WTC11 (cell line): ENCODE measurements at places on chromosomes 4 and X.

DNA sequence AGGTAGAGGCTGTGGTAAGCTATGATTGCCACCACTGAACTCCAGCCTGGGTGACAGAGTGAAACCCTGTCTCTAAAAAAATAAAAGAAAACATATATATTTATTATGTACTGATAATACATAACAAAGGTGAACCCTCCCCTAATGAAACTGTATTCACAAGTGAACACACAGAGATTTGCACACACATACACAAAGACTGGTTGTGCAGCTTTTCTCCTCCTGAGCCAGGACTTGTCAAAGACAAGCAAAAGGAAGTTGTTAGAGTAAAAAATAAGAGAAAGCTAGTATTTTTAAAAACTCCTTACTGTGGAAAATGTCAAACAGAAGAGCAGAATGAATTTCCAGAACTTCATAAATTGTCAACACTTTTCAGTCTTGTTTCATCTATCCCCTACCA is 1.5 kb upstream of the GRSF1 start:
- no peaks in the 10 kb centered on the region; the same call in 1 of the 2 replicates for H3K36me3 ChIP-seq
- DNase-seq: no peak
- H3K27ac ChIP-seq: peak overlapping the region; percentile 65; the same call in 1 of the 2 replicates
- H3K4me1 ChIP-seq: peaks cover 20% of the 10 kb centered on the region
- no peak overlapping the region for H3K4me3 ChIP-seq

DNA sequence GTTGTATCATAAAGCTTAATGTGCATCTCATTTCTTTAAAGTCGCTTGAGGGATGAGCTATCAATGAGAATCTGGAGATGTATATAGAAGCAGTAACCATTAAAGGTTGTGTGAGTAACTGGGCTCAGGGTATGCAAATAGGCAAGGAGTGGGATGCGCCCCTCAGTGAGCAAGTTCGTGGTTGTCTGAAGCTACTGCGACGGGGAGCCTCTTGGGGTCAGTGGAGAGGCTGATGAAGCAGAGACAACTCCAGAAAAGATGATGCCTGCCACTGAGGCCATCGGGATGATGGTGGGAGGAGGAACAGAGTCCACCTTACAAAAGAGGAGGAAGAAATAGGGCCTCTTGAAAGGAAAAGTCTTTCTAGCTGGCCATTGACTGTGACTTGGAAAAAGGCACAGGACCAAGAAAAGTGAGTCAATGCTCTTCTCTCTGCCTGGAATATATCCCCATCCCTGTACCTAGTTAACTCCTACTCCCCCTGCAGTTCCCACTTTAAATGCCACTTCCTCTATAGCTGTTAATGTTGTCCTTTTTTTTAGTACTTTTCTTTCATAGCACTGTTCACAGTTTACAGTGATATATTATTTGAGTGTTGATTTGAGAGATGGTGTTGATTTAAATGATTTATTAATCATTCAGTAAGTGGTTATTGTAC is 51.4 kb upstream of the LSM6 start:
- DNase-seq: peak; percentile 54
- no peaks in the 10 kb centered on the region for H3K36me3 ChIP-seq
- peaks cover 7% of the 10 kb centered on the region for H3K4me1 ChIP-seq
- no peak overlapping the region for H3K27ac ChIP-seq
- H3K4me3 ChIP-seq: no peak overlapping the region
- H3K27me3 ChIP-seq: no peaks in the 10 kb centered on the region

- peaks cover 15% of the 10 kb centered on the region for H3K4me1 ChIP-seq
- no peak for DNase-seq
- no peak overlapping the region for H3K4me3 ChIP-seq
- H3K27me3 ChIP-seq: no peaks in the 10 kb centered on the region
Measured at GRCh38 chrX:46200413-46200812, 344.8 kb downstream of the ZNF674 start.

DNA sequence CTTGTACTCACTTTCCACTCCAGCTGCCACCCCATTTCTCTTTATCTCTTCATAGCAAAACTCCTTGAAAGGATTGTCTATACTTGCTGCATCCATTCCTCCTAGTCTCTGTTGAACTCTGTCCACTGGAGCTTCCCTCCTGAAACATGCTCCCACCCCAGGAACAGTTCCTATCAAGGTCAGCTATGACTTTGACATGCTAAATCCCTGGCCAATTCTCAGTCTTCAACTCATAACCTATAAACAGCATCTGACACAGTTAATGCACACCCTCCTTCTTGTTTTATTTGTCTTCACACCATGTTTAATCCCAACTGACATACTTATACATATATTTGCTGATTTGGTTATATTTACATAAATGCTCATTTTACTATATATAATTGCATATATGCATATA is 47.8 kb downstream of the SPARCL1 start:
- no peak overlapping the region for H3K4me3 ChIP-seq
- no peak for DNase-seq
- H3K27me3 ChIP-seq: no peaks in the 10 kb centered on the region; the same call in 1 of the 2 replicates
- no peak overlapping the region for H3K27ac ChIP-seq
- H3K36me3 ChIP-seq: peaks cover 19% of the 10 kb centered on the region
- peaks cover 27% of the 10 kb centered on the region for H3K4me1 ChIP-seq

DNA sequence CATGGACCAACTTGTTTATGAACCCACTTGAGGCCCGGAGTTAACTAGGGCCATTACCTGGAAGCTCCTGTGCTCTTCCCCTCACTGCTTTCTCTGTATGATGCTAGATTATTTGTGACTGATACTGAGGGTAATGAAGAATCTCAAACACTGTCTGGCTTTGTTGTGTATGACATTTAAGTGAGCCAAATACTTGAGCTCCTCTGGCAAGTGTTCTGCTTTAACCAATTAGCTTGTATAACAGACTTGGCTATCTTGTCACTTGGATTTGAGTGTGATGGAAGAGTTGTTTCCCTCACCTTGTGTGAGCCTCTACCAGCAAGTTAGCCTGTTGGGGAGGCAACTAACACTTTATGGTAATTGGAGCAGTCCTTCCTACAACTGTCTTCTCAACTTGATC is 42.7 kb downstream of the CCNG2 start:
- peaks cover 39% of the 10 kb centered on the region for H3K27me3 ChIP-seq
- H3K36me3 ChIP-seq: no peaks in the 10 kb centered on the region
- H3K4me1 ChIP-seq: no peaks in the 10 kb centered on the region
- no peak overlapping the region for H3K27ac ChIP-seq
- no peak for DNase-seq

DNA sequence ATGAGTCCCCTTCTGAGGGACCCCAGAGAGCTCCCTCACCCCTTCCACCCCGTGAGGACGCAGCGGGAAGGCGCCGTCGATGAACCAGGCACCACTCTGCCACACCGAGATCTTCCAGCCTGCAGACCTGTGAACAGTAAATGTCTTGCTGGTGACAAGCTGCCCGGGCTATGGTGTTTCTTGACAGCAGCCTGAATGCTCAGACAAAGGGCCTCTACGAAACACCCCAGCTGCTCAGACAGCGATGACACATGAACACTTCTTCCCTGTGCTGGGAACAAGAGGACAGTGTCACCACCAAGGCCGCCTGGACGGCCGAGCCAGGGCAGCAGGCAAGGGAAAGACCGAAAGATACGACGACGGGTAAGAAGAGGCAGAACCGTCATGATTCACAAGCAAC is 30.6 kb upstream of the GTPBP6 start:
- no peaks in the 10 kb centered on the region for H3K27me3 ChIP-seq
- peak overlapping the region; percentile 67 for H3K27ac ChIP-seq
- H3K4me1 ChIP-seq: 0 out of 2 replicates have a peak, but pooled peaks cover 3% of the 10 kb centered on the region
- H3K36me3 ChIP-seq: peaks cover 23% of the 10 kb centered on the region
- no peak for DNase-seq

DNA sequence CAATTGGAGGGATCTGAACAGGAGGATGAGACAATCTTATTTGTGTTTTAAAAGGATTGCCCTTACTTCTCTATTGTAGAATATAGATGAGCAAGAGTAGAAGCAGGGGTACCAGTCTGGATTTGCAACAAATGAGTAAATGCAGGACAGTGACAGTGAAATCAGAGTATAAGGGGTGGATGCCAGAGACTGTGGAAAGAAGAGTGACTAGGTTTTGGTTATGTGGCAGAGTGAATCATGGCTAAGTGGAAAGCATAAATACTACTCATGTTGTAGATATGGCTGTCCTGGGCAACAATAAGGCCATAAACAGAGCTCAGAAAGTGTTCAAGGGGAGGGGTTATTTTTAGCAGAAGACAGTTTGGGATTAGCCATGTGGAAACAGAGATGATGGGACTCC is 6.0 kb upstream of the VSIG4 start:
- no peaks in the 10 kb centered on the region for H3K36me3 ChIP-seq
- no peak overlapping the region for H3K4me3 ChIP-seq
- H3K4me1 ChIP-seq: no peaks in the 10 kb centered on the region
- no peak overlapping the region for H3K27ac ChIP-seq
- no peaks in the 10 kb centered on the region for H3K27me3 ChIP-seq

- H3K4me3 ChIP-seq: peak overlapping the region; percentile 1; the same call in 1 of the 2 replicates
- H3K36me3 ChIP-seq: peaks cover 5% of the 10 kb centered on the region; the same call in 1 of the 2 replicates
- H3K4me1 ChIP-seq: peaks cover 36% of the 10 kb centered on the region
- H3K27me3 ChIP-seq: no peaks in the 10 kb centered on the region
- H3K27ac ChIP-seq: peak overlapping the region; percentile 87
Measured at GRCh38 chrX:24153178-24153795, 3.8 kb downstream of the ZFX start.

DNA sequence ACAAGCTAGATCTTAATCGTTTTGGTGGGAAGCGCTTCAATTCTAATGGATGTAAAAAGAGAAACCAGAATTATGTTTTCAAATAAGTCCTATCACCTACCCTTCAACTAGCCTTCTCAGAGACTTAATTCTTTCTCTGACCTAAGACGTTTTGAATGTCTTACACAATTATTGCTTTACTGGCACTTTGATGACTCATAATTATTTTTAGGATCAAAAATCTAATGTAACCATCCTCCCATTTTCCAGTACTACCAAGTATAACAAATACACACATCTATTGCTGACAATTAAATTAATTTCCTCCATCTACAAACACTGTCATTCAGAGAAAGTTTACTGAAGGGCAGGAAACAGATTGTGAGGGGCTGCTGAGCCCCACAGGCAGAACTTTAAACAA is 108.6 kb downstream of the PPP3CA start:
- H3K36me3 ChIP-seq: no peaks in the 10 kb centered on the region

DNA sequence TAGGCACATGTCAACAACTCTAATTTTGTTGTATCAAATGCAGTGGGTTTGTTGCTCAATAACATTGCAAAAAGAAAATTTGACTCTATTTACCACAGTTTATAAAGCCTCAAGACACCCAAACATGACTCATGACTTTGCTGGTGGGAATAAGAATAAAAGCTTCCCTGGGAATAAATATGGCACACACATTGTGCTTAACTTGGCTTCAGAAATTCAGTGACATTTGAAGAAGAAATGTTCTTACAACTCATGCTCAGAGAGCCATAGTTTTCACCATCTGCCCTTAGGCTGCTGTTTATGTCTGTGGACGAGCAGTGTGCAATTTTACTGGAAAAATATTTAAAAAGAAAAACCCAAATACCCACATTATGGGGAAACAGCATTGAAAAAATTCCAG is 60.9 kb downstream of the SPATA18 start:
- H3K4me3 ChIP-seq: no peak overlapping the region
- no peak overlapping the region for H3K27ac ChIP-seq
- H3K4me1 ChIP-seq: peaks cover 2% of the 10 kb centered on the region
- no peaks in the 10 kb centered on the region for H3K36me3 ChIP-seq
- DNase-seq: no peak
- no peaks in the 10 kb centered on the region for H3K27me3 ChIP-seq

DNA sequence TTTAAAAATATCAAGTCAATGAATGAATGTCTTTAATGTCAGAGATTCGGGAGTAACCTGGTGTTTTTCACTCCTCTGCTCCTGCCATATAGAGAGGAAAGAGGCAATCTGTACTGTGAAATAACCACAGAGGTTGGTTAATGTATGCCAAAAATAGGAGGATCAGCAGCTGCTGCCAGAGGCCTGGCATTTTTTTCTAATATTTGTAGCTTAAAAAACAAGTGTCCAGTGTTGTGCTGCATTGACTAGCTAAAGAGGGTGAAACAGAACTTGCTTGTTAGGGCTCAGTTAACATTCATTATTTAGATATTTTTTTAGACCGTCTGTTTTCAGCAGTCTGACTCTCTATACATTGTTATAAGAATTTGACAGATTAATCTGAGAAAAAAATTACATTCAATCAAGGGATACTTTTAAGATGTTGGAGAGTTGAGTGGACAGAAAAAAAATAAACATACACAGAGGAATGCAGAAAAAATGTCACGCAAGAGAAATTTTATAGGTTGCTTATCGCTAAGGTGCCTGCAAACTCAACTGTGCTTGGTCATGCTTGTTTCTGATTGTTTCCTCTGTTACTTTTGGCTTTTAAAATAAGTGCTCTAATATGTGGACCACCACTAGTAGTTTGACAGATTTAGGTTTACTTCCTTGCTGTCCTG is 392.3 kb upstream of the GALNT7 start:
- H3K4me1 ChIP-seq: no peaks in the 10 kb centered on the region
- H3K27me3 ChIP-seq: no peaks in the 10 kb centered on the region
- H3K36me3 ChIP-seq: no peaks in the 10 kb centered on the region
- H3K27ac ChIP-seq: no peak overlapping the region

GRCh38 chrX:20637351-20637750 is 370.6 kb upstream of the RPS6KA3 start:
- H3K4me1 ChIP-seq: 0 out of 2 replicates have a peak, but pooled peaks cover 3% of the 10 kb centered on the region
- no peaks in the 10 kb centered on the region for H3K27me3 ChIP-seq
- no peak overlapping the region for H3K4me3 ChIP-seq
- H3K36me3 ChIP-seq: no peaks in the 10 kb centered on the region
- no peak overlapping the region for H3K27ac ChIP-seq

DNA sequence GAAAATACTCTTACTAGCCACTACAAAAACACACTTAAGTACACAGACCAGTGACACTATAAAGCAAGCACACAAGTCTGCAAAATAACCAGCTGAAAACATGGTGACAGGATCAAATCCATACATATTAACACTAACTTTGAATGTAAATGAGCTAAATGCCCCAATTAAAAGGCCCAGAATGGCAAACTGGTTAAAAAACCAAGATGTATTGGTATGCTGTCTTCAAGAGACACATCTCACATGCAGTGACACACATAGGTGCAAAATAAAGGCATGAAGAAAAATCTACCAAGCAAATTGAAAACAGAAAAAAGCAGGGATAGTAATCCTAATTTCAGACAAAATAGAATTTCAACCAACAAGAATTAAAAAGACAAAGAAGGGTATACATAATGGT is 10.9 kb downstream of the PF4 start:
- H3K27ac ChIP-seq: no peak overlapping the region
- H3K27me3 ChIP-seq: no peaks in the 10 kb centered on the region
- H3K4me3 ChIP-seq: no peak overlapping the region
- DNase-seq: no peak
- peaks cover 40% of the 10 kb centered on the region for H3K36me3 ChIP-seq

GRCh38 chrX:108511721-108512120 is 72.1 kb downstream of the COL4A5 start:
- no peak overlapping the region for H3K4me3 ChIP-seq
- H3K27me3 ChIP-seq: no peaks in the 10 kb centered on the region
- H3K36me3 ChIP-seq: peaks cover 35% of the 10 kb centered on the region
- no peak for DNase-seq
